ENCODE measurements at places on chromosomes 5 and 9.

DNA sequence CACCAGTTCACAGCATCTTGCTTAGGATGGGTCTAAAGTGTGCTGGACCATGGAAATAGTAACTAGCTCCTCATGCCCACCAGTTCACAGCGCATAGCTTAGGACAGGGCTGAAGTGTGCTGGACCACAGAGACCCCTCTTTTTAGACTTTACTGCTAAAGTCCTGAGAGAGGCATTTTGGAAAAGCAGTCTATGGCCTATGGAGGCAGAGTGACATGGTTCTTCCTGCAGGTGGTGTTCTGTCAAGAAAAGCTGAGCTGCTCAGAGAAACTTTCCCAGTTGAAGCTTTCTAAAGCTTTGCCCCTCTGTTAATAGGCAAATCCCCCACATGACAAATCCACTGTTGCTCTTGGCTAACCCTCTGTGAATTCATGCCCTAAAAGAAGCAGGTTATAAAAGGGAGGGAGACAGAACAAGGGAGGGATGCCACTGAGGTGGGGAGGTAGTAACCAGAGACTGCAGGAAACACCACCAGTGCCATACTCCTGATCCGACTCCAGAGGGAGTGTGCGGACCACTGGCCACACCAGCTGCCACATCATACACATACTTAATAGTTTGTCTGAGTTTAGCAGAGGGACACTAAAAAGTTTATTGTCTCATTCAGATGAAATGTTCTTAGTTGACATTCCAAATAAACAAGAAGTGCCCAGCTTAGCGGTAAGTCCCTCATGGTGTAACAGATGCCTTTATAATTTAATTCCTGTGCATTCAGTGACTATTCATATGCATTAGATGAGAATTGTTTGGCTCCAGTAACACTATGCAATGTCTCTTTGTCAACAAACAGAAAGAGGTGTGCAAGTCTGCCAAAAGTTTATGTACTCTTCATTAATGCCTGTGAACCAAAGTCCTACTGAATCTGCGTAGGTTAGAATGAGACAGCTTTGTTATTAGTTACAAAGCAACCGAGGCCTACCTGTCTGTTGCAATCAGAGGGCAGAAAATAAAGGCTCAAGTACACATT is 236.2 kb upstream of the NFIL3 start:
- peak; percentile 46 for DNase-seq

DNA sequence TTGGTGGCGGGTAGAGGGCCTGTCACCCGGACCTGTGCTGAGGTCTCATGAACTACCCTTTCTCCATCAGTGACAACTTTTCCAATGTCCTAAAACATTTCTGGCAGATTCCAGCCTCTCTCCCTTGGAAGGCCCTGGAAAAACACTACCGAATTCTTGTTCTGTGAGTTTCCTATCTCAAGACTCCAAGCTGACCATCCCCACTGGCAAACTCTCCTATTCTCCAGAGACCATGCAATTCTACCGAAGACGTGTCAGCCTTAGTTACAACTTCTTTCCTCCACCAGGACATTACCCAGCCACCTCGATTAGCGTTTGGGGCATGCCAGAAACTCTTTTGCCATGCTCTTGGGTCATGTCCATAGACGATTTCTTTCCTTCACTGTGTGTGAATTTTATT is 26.8 kb upstream of the GABRP start:
- DNase-seq = no peak

DNA sequence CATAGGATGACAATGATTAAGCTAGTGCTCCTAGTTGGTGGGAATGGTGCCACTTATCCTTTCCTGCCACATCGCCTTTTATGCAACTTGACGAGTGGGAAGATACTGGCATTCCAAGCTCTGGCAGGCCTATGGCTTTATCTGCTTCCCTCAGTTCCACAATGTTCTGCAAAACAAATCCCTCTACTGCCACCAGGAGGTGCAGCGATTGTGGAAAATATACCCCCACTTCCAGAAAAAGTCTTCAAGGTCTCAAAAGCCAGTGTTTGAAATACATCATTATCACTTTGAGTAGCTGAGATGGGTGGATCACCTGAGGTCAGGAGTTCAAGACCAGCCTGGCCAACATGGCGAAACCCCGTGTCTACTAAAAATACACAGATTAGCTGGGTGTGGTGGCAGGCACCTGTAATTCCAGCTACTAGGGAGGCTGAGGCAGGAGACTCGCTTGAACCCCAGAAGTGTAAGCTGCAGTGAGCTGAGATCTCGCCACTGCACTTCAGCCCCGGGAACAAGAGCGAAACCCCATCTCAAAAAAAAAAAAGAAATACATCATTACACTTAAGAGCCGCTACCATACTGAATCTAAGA is 3.4 kb downstream of the CLINT1 start:
- DNase-seq = peak; percentile 78

GRCh38 chr9:81611664-81612063 is 77.7 kb downstream of the TLE1 start:
- no peak for DNase-seq

DNA sequence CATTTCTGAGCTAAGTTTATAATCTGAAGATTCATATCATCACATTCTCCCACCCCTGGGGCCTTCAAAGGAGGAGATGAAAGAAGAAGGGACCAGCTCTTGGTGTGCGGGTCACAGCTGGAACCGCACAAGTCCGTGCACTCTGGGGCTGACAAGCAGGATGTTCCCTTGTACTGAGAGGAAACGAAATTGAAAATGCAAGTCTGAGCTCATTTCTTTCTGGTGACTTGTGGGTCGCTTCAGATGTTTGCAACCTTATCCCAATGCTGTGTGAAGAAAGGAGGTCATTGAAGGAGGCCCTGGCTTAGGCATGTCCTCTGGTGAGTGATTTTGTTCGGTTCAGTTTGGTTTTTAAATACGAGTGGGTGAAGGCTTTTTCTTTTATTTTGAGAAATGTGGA is 59.6 kb downstream of the C9orf152 start:
- no peak for DNase-seq

DNA sequence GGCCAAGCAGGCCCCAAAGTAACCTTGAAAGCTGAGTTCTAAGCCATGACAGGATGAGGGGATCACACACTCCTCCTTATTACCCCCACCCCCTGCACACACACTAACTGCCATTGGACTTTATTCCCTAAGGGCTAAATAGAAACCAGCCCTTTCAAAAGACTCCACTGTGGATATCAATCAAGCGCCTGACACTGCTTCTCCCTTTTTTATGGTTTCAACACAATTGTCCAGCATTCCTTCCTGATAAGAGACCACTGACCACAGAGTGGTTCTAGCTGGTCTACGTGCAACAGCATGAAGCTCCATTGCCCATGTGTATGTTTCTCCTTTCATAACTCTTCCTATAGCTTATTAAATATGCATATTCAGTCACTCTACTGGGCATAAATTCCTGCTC is 34.7 kb downstream of the PAEP start:
- DNase-seq = no peak

DNA sequence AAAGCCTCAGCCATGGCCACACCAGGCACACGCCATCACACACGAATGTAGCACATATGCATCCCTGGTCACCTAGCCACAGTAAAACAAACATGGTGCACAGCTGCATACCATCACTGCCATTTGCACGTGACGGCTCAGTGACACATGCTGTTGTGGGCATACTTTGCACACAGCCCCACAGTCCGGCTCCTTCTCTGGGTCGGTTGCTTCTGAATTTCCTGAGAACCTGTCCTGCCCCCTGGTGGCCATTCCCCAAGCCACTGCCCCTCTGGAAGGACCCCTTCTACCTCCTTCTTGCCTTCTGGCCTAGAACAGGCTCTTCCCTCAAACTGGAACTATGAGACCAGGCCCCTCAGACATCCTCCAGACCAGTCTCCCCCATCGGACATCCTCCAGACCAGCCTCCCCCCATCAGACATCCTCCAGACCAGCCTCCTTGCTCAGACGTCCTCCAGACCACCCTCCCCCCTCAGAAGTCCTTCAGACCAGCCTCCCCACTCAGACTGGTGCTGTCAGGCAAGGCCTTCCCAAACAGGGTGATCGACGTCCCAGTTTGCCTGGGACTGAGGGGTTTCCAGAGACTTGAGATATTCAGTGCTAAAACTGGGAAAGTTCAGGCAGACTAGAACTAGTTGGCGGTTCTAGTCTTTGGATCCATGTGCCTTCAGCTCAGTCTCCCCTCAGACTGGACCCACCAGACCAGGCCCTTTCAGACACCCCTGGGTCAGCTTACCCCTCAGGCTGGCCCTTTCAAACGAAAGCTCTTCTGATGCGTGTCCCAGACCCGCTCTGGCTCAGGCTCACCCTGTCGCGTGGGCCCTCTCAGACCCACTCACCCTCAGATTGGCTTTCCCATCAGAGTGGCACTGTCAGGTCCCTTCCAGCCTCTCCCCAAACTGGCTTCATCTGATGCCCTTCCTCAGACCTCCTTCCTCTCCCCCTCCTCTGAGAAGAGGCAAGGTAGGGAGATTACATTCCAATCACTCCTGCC is 24.3 kb upstream of the ENHO start:
- DNase-seq = peak; percentile 81

- peak; percentile 63 for DNase-seq
Measured at GRCh38 chr9:84349671-84350070, 9.1 kb upstream of the SLC28A3 start.

GRCh38 chr9:131971482-131972074 is 108.1 kb downstream of the MED27 start:
- no peak for DNase-seq

DNA sequence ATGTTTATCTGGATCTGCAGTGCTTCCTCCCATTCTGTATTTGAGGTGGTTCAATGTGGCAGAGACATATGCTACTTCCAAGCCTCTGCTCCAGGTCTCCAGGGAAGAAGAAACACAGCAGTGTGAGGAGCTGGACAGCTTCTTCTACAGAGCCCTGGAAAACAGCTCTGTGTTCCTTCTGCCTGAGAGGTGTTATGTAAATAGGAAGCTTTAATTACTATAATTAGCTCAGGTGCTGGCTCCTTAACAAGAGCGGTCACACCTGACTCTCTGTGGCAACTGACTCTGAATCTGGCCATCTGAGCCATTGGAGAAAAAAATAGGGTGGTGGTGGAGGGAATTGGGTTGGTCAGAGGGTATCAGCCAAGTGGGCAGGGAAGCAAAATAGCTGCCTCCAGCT is 332.4 kb upstream of the BRINP1 start:
- DNase-seq = peak; percentile 98

- DNase-seq = peak; percentile 72
Measured at GRCh38 chr9:22452415-22453010, 5.9 kb downstream of the DMRTA1 start.

DNA sequence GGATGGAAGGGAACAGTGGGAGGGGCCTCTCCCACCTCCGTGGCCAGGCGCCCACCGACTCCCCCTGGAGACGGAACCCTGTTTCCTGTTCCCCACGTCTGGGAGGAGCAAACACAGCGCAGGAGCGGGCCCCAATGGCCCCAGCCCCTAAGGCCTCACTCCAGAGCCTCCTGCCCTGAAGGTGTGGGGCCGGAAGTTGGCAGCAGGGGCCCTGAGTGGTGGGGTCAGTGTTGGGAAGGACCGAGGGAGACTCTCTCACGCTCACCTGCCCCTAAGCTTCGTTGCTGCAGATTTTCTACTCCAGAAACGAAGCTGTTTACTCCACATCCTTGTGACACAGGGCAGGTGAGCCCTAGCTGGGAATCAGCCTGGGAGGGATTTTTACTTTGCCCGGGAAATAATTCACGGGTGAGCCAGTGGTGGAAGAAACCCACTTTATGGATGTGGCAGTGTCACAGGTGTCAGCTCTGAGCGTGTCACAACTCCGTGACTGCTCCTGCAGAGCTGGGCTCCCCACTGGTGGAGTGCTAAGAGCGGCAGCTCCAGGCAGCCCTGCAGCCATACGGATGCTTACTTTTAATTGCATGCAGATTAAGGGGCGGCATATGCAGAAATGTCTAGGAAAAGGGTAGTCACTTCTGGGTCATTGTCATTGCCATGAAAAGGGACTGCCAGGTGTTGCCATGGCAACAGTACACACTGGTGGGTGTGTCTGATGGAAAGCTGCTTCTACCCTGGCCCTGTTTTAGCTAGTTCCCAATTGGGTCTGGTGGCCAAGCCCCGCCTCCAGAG is 77.5 kb upstream of the OLFM1 start:
- peak; percentile 8 for DNase-seq

DNA sequence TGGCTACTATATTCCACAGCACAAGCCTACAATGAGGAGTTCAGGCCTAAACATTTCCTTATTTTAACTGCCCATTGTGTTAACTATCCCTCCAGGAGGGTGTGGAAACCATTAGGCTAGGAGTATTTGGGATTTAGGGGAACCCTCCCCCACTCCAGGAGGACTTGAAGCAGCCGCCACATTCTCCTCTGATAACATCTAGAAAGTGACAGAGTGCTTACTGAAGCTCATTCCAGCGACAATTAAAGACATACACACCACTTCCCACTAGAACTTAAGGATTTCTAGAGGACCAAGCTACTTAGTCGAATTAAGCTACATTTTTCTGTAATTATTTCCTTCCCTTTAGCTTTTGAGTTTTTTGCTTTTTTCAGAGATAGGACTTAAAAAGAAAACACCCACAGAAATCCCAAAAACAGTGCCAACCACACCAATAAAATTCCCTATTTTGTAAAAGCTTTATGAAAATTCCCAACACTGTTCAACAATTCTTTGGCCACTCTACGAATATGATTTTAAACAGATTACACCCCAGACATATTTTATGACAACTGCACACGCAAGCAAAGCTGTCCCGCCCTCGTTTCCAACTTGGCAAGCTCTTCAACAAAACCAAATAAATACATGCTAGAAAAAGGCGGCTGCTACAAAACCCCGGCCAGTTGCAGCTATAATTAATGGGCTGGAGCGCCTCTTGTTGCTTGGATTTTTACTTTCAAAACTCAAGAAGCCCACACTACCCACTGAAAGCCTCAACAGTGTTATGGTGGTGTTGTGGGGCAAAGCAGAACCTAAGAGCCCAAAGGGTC is 4.5 kb downstream of the ROR2 start:
- peak; percentile 53 for DNase-seq

DNA sequence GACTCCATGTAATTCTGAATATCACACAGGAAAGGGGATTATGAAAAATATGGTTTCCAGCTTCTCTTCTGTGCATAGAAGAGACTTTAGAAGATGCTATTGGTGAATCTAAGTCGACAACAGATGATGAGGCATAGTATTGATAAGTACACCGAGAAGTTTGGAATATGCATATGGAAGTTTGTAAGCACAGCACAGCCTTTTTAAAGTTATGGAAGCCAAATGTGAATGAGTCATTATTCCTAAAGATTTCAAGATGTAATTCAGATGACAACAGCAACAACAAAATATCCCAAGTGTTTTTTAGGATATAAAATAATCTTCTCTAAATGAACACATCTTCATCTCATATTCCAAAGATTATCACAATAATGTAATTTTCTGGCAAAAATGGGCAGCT is 1723.3 kb downstream of the EFNA5 start:
- no peak for DNase-seq

- DNase-seq = no peak
Measured at GRCh38 chr9:109599711-109600110, 101.6 kb upstream of the PTPN3 start.

DNA sequence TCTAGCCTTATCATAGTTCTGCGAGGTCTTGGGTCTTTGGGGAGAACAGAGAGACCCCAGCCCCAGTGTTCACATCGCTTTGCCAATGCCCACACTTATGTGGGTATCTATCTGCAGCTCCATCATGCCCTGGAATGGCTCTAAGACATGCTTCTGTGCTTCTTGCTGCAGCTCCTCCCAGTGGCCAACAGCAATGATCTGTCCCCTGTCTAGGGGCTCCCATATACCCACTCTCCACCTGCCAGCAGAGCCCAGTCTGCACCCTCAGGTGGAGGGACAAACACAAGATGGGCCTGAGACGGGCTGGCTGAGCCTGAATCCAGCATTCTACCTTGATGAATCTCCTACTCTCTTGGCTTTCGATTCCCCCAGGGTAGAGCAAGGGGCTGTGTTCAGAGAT is 14.6 kb upstream of the DAP start:
- DNase-seq = no peak

Data from NCI-H69 (cell line).